ENCODE measurements at places on chromosomes 5 and 9. TPM values are rescaled to one million over a fixed set of nuclear protein-coding genes. Genes with fewer than 3 reads are reported as not detected.

WDR38 gene
- not detected for polyA plus RNA-seq

DNA sequence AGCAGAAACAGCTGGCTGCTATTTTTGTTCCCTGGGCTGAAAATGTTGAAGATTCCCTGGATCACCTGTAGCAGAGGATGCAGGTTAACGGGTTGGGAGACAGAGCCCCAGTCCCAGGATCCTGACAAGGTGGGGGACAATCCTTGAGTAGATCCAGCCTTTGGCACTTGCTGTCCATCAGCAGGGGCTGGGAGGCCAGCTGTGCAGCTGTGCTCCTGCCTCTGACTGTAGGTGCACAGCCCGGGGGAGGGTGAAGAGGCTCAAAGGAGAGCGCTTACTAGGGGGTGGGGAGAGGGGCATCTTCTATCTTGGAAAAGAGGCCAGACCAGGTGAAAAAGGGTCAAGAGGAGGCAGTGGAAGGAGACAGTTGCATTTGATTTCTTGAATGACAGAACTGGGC is 3.5 kb upstream of the DDX41 start:
- DNase-seq = no peak

TNFAIP8 gene
- 13.3 TPM for polyA plus RNA-seq

DNA sequence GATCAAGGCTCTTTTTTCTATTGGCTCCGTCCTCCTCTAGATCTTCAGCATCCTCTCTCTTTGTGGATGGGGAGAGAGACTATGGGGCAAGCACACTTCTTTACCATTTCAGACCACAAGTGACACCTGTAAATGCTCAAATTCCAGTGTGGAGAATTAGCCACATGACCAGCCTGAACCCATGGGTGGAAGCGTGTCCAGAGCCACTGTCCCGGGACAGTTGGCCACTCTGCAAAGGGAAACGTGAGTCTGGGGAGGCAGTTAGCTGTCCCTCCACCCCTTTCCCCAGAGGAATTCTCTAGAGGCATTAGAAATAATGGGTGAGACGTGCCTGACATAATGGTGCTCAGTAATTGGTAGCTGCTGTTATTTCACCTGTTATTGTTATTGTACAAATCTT is 40.9 kb downstream of the AMBP start:
- DNase-seq = no peak

DNA sequence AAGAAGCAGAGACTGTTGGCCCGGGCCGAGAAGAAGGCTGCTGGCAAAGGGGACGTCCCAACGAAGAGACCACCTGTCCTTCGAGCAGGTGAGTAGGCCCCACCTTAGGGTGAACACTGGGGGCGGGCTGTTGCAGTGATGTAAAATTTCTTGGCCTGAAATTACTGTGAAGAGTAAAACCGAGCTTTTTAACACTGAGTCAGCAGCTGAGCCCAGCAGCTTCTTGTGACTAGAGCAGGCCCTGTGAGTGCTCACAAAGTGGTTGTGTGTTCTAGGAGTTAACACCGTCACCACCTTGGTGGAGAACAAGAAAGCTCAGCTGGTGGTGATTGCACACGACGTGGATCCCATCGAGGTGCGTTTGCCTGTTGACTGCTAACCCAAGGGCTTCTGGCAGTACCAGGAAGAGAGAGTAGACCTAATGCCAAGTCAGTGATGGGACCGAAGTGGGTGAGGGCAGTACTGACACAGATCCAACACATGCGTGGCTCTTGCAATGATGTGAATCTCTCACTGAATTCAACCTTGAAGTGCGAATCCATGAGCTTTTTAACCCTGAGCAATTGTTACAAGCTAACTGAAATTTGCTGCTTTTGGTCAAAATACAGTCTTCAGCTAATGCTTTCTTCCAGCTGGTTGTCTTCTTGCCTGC is 2.1 kb downstream of the RPL7A start:
- no peak for DNase-seq

GRCh38 chr5:176888016-176888864 is 10.9 kb downstream of the HK3 start:
- no peak for DNase-seq

FOXI1 gene
- 48.5 TPM for polyA plus RNA-seq

- DNase-seq = no peak
These were observed 26.1 kb downstream of the TUT7 start for GRCh38 chr9:86328156-86328555.

GRCh38 chr5:2710910-2711309 is 40.6 kb downstream of the IRX2 start:
- peak; percentile 11 for DNase-seq

PHF24 gene
- 0.09 TPM for polyA plus RNA-seq

GABRA1 gene
- not detected for polyA plus RNA-seq

GRHPR gene
- 257 TPM for polyA plus RNA-seq

DNA sequence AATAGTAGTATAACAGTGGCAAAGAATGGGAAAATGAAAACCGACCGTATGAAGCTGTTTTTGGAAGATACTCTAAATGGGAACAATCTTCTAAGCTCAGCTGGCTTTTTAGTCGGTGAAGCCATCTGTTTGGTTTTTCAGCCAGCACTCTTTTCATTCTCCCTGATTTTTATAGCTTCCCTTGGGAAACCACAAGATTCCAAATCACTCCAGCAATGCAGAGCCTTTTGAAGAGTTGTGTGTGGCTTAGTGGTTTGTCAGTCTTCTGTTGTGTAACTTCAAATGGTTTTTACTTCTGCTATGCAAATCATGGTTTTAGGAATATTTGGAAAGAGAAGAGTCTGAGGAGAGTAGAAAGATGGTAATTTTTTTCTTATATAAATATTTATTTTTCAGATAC is 180.7 kb downstream of the KDM4C start:
- no peak for DNase-seq

DNA sequence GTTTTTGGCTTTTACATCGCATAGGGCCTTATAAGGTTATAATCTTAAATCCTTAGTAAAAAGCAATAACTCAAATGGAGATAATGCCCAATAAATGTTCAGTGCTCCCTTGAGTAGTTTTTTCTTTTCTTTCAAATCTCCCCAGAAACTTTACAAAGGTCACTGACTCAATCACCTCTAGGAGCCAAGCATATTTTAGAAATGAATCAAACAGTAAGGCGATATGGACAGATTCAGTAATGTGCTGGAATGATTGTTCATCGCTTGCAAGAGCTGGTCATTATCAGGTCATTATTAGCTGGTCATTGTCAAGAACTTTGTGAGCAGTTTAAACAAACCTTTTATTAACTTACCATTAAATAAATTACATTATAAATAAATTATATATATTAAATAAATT is 130.4 kb upstream of the SLIT3 start:
- DNase-seq = no peak

SPATA31A3 gene
- polyA plus RNA-seq = not detected

DNA sequence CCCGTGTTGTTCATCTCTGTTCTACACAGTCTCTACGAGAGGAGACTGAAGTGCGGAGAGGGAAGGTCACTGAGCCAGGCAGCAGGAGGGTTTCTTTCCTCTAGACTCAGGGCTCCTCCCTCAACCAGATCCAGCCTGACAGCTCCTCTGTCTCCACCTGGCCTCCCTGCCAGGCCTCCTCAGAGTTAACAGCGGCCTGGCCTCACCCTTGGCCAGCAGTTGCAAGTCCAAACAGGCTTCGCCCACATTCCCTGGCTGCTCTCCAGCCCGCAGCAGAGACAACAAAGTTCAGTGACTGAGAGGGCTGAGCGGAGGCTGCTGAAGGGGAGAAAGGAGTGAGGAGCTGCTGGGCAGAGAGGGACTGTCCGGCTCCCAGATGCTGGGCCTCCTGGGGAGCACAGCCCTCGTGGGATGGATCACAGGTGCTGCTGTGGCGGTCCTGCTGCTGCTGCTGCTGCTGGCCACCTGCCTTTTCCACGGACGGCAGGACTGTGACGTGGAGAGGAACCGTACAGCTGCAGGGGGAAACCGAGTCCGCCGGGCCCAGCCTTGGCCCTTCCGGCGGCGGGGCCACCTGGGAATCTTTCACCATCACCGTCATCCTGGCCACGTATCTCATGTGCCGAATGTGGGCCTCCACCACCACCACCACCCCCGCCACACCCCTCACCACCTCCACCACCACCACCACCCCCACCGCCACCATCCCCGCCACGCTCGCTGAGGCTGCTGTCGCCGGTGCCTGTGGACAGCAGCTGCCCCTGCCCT is at the start of gene HRCT1:
HRCT1 (plus strand) TSS at position 291 of the 768 bp plus-strand sequence; CDS start at position 377, 86 bp downstream.
- DNase-seq = peak; percentile 91

DNA sequence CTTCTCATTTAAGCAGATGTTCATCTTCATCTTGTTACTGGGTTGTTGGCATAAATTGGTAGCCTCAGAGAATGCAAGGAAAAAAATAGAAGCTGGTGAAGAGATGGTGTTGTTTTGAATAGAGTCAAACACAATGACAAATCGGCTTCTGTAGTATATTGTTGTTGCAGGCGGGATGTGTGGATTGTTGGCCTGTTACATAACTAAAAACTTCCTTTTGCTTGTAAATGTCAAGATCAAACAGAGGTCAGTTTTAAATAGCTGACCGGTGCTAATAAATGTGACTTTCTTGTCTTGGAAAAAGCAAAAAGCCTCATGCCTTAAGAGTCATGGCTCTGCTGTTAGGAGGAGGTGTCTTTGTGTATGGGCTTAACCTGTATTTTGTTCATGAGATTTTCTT is 59.2 kb downstream of the CCDC192 start:
- no peak for DNase-seq

GRCh38 chr5:154406826-154407225 is 39.0 kb upstream of the SAP30L start:
- no peak for DNase-seq

DNA sequence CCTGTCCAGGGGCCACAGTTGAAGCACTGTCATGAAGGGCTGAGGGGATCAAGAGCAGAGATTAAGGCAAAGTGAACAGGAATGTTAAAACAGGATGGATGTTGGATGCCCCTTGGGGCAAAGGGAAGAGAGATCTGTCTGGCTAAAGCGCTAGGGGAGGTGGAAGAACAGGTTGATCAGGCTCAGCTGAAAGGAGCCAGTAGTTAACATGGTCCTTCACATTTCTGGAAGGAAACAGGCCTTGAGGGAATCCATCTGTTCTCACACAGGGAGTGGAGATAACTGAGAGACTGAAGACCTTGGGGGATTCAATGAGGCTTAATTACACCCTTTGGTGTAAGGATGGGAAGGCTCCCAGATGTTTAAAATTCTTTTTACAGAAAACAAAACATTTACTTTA is 5.8 kb downstream of the HAPLN1 start:
- no peak for DNase-seq

TLE1 gene
- 10.8 TPM for polyA plus RNA-seq

DNA sequence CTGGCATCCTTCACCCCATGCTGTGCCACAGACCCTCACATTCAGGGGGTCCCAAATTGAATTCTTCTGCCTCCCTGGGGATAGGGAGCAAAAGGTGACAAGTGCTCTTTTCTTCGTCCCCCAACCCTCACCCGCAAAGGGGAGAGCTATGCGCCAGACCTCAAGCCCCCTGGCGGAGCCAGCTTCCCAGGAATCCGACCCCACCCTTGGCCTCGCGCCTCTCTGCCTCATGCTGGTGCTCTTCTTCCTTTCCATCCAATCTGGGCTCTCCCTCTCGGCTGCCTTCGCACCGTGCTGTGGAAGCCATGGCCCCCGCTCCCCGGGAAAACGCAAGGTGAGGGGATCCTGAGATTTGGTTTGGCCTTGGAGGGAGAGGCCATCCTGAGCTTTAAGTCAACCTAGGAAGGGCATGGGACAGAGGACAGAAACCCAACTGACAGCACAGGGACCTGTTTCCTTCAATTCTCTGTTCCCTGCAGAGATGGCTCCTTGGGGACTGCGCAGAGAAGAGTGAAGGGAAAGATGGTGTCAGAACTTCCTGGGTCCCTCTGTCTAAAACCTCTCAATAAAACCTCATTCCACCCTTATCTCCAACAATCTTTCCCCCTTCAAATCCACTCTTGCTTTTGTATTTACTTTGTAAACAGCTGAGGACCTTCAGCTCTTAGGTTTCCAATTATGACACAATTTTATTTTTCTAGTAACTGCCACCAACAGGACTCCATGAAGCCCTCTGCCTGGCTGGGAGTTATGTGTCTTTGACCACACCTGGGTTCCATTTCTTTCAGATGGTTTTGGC is 36.3 kb upstream of the CRB2 start:
- no peak for DNase-seq

GHR gene
- 6.5 TPM for polyA plus RNA-seq

DNA sequence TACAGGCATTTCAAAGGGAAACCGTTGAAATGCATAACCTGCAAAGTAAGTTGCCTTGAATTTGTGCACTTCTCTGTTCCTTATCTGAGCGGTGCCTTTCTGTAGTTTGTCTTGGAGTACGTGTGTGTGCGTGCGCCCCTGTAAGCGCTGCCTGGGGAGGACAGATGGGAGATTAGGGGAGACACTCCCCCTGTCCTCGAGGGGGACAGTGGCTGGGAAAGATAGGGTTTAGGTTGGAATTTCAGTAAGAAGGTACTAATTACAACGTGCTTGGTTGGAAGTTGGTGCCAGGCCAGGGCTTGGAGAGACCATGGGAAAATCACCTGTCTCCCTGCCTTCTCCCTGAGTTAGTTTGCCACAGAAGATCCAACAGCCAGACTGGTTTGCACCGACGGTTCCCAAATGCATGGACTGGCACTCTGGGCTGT is 73.2 kb downstream of the PIK3R1 start:
- DNase-seq = no peak

PDZD2 gene
- 6.2 TPM for polyA plus RNA-seq

DNA sequence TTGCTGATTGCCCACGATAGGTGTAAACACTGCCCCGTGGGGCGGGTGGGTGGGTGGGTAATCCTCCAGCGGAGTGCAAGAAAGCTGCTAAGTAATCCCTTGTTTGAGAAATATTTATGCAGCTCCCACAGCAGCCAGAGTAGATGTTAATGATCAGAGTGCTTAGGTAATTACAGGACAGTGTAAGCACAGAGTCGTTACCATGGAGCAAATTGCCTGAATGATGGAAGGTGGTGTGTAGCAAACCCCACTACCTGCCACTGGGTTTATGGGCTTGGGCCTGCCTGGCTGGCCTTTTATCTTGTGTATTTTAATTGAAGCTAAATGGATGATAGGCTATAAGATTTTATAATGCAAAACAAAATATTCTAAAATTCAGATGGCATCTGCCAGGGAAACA is 110.0 kb downstream of the COL5A1 start:
- DNase-seq = no peak

DNA sequence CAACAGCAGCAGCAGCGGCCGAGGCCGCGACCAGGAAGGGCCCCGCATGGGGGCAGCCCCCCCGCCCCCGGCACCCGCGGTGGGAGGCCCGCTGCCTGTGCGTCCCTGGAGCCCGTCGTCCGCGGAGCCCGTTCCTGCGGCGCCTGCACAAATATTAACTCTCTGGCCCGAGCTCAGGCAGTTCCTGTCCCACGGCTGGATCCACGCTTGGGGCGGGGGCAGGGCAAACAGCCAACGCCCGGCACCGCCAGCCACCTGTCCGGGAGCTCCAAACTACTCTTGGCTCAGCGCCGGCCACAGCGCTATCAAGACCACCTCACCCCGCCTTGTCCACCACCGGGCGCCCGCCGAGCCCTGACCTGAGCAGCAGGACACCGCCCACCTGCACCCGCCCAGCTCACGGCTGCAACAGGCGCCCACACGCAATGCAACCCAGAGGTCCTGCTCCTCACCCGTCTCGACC is at the start of gene LRRC26:
LRRC26 (minus strand) TSS at position 156 of the 463 bp plus-strand sequence; CDS start at position 48, 108 bp downstream.
- no peak for DNase-seq
